ENCODE measurements at places on chromosomes 3 and 15.

- no peak for DNase-seq
These were observed 5.4 kb upstream of the SENP7 start for GRCh38 chr3:101518421-101518871.

DNA sequence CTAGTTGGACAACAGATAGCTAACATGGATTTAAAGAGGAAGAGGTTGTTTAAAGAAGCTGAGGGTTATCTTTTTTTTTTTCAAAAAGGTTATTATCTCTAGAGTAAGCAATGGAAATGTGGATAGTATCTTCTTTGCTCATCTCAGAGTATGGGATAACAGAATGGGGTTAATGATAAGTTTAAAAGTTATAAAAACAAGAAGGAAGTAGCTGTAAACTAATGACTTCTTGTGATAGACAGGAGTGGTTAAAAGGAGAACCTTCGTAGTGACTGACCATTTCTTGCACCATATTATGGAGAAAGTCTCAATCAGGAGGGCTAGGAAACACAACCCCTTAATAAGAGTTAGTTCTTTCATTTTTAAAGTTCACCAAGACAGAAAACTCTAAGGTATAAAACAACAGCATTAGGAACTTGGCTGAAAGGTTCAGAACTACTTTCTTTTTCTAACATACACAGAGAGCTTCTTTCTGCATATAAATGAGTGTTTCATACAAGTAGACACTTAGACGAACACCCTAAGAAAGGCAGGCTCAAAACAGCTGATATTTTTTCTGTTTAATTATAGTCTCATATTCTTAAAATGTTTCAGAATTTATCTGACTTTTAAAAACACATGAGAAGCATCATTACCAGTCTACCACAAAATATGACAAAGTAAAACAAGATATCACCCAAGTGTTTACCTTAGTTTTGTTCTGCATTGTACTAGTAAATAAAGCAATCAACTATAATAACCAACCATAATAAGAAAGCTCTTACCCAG, 140.0 kb downstream of the MEIS2 start:
- DNase-seq = no peak

GRCh38 chr3:114319453-114319852, 25.6 kb downstream of the TIGIT start:
- DNase-seq = no peak

GRCh38 chr3:58009026-58009748, 965 bp downstream of the FLNB start:
- DNase-seq = peak; percentile 58

- no peak for DNase-seq
These were observed 937.6 kb downstream of the MCTP2 start for GRCh38 chr15:95168951-95169431.

GRCh38 chr15:74770211-74770903, 11.5 kb upstream of the CSK start:
- peak; percentile 26 for DNase-seq

GRCh38 chr15:100245855-100246254, 95.9 kb downstream of the ADAMTS17 start:
- DNase-seq = no peak

DNA sequence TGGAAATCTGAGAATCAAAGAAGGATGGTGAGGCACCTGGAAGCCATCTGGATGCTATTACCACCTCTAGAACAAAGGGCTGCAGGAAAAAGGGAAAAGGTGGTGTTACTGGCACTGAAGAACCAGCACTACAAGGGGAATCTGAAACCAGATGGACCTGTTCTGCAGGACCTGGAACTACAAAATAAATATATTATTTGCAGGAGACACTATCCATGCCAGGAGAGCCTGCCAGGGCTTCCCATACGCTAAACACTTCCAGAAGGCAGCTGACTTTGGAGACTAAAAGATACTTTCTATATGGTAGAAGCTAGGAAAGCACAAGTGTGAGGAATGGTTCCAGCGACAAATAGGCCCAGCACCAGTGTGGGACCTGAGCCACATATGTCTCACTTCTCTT, 83.4 kb upstream of the POU1F1 start:
- no peak for DNase-seq

DNA sequence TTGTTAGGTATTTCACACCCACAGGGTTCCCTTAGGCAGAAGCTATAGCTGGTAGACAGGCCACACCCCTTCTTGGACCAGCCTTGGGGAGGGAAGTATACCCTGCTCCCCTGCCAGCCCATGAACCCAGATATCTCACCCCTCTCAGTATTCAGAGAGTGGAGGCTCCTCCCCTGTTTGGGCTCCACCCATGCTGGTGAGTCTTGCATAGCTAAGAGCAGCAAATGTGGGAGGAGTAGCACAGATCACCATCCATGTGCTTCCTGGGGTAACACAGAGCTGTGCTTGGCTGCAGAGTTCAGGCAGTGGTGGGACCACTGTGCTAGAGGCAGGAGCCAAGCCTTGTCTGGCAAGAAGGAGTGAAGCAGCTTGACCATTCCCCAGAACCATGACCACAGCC, 427.2 kb downstream of the ZIC1 start:
- no peak for DNase-seq

DNA sequence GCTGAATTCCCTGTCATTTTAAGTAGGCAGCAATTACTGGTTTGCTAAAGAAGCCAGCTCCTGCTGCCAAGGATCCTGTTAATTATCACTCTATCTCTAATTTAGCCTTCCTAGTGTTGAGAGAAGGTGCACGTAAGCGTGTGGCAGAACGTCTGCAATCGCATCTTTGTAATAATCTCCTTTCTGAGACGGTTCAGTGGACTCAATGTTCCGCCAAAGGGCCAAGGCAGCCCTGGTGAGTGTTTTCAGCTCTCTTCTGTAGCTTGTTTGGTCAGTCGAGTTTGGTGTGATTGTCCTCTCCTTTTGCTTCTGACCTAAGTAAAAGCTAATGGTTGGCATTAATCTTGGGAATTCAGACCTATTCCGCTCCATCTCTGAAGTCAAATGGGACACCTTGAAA, 24.2 kb downstream of the MITF start:
- no peak for DNase-seq

DNA sequence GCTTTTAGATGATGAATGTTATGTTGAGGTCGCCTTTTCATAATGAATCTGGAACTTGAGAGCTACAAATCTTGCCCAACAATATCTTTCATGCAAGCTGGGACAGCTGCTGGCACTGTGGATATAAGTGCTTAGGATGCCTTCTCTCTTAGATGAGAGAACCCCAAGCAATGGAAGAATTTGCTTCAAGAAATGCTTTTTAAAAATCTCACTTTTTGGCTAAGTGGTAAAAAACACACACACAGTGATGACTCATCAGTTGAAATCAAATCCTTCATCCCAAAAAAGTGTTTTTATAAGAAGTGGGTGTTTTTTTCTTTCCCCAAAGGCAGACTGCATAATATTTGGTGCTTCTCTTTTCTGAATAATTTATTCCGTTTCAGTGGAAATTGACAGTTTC, 38.4 kb upstream of the GALNT15 start:
- no peak for DNase-seq

GRCh38 chr3:124412644-124413043, 317.6 kb upstream of the UMPS start:
- no peak for DNase-seq

GRCh38 chr15:71374607-71375352, 259.5 kb downstream of the THSD4 start:
- no peak for DNase-seq

- DNase-seq = no peak
These were observed 2.7 kb upstream of the LMAN1L start for GRCh38 chr15:74809956-74810355.

DNA sequence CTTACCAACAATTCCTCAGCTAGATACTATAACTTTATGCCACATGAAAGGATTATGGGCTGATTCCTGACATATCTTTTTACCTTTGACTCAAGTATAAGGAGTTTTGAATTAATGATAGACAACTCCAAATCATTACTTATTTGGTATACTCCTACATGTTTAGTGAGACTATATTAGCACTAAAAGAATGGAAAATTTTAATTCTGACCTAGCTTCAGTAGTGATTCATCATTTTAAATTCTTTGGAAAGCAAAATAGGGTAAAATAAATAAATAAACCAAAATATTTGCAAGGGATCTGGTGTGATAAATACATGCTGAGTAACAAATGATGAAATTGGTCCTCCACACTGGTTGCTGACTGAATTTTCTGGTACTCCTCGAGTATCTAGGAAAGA, 42.3 kb upstream of the VGLL3 start:
- DNase-seq = no peak

DNA sequence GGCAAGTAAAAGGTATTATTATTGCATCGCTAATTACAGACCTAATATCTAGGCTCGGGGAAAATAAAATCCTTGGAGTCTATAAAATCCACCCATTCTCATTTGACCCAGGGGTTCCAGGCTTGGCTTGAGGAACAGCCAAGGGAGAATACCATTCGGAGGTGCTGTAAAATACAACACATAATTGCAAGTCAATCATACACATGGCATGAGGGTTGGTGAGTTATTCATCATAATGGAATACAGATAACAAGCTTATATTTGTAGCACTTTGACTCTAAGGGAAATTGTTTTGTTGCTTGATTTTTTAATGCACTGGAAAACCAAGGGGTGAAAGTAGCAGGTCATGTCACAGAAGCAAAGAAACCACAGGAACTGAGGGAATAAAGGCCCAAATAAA, 16.8 kb upstream of the DIS3L start:
- DNase-seq = no peak

GRCh38 chr3:172410702-172411477, 37.4 kb downstream of the GHSR start:
- DNase-seq = no peak

Data from left lung (tissue), 14 donors.